T47D (cell line): ENCODE measurements at places on chromosomes 1 and 21.

DNA sequence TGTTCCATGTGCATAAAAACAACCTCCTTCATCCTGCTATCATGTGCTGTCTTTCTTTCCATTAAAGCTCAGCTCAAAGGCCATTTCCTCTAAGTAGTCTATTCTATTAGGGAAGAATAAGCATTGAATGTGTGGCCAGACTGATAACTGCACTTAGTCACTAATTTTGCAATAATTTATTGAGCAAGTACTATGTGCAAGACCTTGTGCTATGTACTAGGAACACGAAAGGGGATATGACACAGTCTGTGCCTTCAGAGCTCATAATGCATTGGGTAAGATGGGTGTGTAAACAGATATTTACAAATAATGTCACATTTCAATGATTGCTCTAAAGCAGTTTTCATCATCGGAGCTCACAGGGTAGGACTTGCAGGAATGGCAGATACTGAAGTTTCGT, 54.2 kb downstream of the NMNAT2 start:
- DNase-seq: no peak

- DNase-seq: no peak
Measured at GRCh38 chr1:112675728-112676381, 1.4 kb downstream of the MOV10 start.

DNA sequence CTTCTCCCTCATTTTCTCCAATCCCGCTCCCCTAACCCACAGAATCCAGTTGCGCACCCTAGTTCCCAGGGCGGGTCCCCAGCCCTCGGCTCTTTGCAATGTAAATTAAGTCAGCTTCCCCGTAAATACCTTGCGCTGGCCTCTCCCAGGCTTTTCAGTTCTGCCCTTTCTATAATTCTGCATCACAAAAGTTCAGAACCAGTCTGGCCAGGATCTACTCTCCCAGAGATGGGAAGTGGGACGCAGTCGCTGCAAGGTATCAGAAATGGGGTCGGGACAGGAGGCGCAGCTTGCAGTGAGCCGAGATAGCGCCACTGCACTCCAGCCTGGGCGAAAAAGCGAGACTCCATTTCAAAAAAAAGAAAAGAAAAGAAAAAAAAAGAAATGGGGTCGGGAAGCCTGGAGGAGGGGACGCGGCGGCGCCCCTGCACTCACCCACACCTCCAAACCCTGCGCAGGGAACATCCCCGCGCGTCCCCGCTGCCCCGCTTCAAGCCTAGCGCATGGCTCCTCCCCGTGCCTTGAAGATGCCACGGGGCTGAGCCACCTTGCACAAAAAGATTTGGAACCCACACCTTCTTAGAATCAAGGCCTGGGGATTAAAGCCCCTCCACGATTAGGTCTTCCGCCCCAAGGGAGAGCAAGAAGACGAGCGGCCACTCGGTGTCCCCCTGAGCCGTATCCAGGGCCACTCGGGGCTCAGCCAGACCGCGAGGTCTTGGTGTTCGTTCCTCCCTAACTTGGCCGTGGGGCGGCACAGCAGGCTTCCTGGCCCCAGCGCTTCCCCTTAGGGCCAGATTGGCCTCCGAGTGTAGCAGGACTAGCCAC, 27.2 kb upstream of the ITLN2 start:
- DNase-seq: no peak

DNA sequence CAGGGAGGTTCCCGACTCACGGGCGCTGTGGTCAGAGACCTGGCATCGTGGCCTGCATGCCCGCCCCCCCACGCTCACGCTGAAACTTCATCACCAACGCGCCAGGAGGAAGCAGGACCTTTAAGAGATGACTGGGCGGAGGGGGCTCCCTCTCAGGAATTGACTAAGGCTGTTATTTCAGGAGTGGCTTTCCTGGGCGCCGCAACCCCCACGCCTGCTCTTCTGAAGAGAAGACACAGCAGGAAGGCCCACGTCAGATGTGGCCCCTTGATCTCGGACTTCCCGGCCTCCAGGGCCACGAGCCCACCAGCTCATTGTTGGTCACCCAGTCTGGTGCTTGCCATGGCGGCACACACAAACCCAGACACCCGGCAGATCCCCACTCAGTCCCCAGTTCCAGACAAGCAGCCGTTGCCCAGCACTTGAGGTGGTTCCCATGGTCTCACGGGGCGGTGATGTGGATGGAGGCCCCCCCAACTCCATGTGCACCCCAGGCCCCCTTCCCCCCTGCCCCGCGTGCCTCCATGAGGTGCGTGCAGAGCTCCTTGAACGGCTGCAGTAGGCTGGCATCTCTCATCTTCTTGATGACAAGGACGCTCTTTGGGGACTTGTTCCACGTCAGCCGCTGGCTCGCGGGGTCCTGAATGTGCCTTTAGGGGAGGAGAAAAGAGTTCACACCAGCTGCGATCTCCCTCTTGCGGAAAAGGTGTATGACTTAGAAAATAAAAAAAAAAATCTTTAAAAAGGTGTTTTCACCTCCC, 21.4 kb downstream of the NADK start:
- no peak for DNase-seq

DNA sequence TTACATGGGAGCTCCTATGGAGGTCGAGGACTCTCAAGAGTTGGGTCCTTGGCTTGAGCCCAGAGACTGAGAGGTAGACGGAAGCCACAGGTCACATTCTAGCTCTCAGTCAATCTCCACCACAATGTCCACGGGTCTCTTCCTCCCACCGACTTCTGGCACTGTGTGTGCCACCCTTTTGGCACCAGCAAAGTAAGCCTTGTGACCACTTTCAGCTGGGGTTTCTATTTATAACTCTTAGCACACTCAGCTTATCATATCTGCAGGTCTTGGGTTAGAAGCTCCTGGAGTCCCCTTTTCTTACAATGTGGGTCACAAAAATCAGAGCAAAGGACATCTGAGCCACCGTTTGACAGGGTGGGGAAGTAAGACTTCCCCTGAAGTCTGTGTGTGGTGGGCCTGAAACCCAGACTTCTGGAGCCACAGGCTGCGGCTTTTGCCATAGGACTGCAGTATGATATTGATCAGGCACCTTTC, 28.3 kb downstream of the NCMAP start:
- DNase-seq: no peak

GRCh38 chr1:238135708-238136664, 245.3 kb upstream of the ZP4 start:
- DNase-seq: no peak

DNA sequence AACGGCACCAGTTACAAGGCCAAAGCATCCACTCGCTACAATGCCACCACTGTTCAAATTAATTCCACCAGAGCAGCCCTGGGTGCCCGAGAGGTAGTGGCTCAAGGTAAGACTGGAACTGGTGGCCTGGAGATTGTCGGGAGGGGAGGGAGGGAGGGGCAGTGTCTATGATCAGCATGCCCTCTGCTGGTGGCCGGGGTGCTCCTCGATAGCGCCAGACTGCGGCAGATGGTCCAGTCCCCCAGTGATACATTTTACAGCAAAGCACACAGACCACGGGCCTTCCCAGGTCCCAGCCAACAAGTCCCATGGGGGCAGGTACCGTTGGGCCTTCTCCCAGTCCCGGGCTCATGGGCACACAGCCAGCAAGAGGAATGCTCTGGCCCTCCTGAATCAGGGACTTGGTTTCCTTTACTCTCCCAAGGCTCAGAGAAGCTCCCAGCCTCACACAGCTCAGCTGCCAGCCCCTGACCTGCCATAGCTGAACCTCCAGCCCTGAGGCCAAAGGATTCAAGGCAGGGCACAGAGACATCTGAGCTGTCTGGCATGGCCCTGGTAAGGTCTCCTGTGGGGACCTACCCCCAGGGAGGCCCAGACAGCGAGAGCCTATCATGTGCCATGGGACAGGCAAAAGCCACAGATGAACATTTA, 15.3 kb downstream of the ACOT7 start:
- DNase-seq: no peak

GRCh38 chr1:87684194-87684593, 355.5 kb downstream of the LMO4 start:
- no peak for DNase-seq

DNA sequence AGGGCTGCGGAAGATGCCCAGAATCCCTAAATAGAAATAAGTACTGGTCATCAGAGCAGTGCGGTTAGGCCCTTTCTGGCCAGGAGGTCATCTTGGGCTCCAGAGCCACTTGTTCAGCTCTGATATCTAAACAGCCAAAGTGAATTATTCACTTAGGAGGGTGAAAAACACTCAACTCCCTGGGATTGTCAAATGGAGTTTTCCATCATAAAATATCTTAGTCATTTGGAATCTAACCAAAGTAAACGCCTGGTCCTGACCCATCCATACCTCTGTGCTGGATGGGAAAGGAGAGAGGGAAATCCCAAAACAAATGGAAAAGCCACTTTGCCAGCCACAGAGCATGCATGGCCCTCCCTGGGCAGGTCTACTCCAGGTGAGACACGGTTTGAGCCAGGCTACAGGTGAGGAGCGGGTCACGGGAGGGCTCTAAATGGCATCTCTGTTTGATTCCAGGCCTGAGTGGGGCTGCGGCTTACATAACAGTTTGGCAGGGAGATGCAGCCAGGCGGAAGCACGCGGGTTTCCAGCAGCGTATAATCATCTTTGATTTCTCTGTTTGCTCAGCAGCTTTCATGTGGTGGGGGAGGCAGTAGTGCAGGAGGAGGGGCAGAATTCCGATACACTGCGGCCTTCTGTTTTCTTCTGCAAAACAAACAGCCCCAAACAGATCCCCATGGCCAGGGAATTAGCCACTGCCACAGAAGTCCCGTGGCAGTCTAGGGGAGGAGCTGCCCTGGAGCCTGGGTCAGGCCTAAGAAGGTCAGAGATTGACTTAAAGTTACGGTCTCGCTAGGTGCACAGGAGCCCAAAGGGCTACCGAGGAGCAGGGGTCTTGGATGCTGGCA, 59.1 kb upstream of the ZNF648 start:
- no peak for DNase-seq

- no peak for DNase-seq
Measured at GRCh38 chr21:44913425-44914175, 7.1 kb downstream of the ITGB2 start.
